CD14-positive monocyte (primary cell): ENCODE measurements at places on chromosomes 12 and 14. TPM values are rescaled to one million over a fixed set of nuclear protein-coding genes. Genes with fewer than 3 reads are reported as not detected.

The PROX2 gene
- polyA plus RNA-seq = 0.03 and 0.04 TPM in 2 replicates

DNA sequence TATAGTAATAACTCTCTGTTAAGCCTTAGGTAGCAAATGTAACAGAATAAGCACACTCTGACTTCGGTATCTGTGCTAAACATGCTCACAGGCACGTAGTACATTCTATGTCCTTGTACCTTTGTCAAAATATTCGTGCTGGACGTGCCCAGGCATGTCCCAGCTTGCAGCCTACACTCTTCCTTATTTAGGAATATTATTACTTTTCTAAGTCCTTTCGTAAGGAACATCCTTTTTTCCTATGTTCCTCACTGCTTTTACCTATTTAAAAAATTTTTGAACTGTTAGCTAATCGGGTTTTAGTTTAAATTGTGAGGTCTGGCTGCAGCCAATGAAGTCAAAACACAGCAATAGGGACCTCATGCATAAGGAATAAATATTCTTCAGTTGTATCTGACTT lies 24.1 kb upstream of the UBC start:
- DNase-seq = no peak

- no peak for DNase-seq
These were observed 21.9 kb downstream of the BHLHE41 start for GRCh38 chr12:26102953-26103352.

GRCh38 chr12:124625867-124626675 lies 58.7 kb upstream of the NCOR2 start:
- peak; percentile 98 for DNase-seq

DNA sequence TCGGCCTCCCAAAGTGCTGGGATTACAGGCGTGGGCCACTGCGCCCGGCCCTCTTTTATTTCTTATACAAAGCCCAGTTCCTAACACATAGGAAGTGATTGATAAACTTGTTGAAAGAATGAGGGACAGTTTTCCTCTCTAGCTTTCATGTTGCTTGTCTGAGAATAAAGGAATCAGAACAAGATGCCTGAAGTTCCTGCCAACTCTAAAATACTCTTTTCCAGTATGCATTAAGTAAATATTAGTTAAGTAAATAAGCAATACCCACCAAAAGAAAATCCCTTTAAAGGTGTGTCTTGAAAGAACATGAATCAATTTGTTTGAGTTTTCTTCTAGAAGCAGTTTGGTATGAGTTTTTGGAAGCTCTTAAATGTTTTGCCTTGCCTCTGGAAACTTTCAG lies 24.4 kb upstream of the CD27 start:
- no peak for DNase-seq

DNA sequence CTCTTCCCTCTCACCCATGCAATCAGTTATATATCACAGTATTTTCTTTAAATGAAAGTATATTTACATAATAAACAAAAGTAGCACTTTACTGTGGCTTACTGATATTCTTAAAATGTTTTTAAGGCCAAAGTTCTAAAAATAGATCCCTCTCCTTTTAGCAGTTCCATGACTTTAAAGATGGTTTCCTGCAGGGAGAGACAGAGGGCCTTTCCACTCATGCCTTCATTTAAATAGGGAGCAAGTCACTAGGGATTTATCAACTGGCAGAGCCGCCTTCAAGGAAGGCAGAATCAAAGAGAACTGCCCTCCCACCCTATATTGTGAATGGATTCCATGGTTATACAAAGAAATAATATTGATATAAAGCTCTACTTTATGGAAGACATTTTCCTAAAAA lies 55.5 kb downstream of the DUSP16 start:
- no peak for DNase-seq

The TGFB3 gene
- polyA plus RNA-seq = 1.1 and 1.8 TPM in 2 replicates

DNA sequence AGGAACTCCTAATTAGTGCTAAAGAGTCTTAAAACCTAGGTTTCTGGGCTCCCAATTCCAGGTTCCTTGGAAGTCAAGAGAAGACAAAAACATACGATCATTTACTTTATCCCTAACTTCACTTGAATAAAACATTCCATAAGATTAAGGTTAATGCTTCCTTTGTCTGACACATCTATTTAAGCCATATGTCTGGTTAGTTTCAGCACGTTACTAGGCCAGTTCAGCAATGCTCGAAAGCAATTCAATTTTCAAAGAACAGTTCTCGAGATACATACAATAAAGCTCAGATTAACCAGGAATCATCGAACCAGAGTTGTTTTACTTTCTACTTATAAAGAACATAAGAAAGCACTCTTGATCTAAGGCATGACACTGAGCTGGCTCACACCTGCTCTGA lies 68.0 kb upstream of the POC1B start:
- DNase-seq = no peak

DNA sequence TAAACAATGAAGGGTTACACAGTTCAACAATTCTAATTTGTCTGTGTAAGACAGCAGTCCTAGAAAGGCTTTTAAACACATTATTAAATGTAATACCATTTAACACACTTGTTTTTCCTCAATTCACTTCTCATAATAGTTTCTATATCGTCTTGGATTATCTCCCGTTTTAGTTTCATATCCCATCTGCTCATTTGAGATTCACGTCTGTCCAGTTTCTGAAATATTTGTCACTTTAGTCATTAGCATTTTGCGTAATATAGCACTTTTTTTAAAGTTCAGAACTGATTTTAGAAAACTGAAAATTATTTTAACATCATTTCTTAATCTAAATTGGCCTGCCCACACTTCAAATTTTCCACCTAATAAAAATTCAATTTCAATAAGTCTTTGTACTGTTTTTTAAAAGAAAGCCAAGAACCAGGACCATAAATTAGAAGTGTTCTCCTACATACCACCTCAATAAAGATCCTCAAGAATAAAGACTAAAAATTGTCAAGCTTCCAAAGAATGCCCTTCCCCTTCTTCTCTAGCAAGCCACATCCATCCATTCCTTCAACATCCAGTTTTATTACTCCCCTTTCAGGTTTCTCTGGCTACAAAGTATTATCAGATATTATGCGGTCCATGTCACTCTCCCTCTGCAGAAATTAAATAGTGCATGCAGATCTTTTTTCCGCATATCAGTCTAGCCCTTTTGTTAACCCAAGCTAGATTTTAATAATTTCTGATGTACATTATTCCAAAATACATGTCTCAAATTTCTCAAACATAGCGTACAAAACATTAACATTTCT lies 11.9 kb downstream of the MED13L start:
- peak; percentile 61 for DNase-seq

The AQP6 gene
- polyA plus RNA-seq = 0.04 TPM in 1 of 2 replicates, not detected in the other

The SMIM41 gene
- polyA plus RNA-seq = not detected

The LRP1-AS gene
- polyA plus RNA-seq = 0.35 TPM

- no peak for DNase-seq
These were observed 14.3 kb upstream of the GTF2A1 start for GRCh38 chr14:81235096-81235495.

- no peak for DNase-seq
These were observed 44.4 kb upstream of the CHPT1 start for GRCh38 chr12:101653030-101653429.

The OR4E2 gene
- polyA plus RNA-seq = not detected

GRCh38 chr12:27332714-27333402 lies at the start of gene BMAL2:
Gene BMAL2, plus strand, starts transcription at chr12:27332836. Its CDS starts 237 bp downstream, at chr12:27333073.
- DNase-seq = peak; percentile 58

DNA sequence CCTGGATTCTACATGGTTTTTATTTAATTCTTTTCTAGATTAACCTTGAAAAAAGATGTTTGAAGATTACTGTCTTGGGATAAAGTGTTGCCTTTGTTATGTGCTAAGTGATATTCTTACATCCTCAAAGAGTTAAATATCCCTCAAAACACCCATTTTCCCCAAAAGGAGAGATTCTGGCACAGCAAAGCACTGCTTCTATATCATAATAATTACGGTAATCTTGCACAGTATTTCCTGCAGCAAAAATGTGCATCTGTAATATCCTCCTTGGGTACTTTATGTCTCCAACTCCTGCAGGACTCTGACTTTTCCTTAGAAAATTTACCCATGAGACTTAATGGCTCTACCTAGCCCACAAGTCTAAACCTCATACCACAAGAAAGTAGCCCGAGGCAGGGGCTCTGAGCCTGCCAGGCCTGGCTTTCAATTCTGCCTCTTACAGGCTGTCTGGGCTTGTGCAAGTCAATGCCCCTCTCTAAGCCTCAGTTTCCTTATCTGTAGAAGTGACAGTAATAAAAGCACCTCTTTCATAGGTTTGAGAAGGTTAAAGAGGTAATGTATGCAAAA lies 45.8 kb downstream of the SVOP start:
- DNase-seq = no peak
